ENCODE measurements at places on chromosomes 2 and 18. TPM values are rescaled to one million over a fixed set of nuclear protein-coding genes. Genes with fewer than 3 reads are reported as not detected.

The CCDC68 gene
- 8.5 TPM for total RNA-seq

The PLGLB2 gene
- 2.7 TPM for total RNA-seq

The DUSP2 gene
- 12.8 TPM for total RNA-seq

The FOXD4L1 gene
- not detected for total RNA-seq

The VIL1 gene
- under 0.01 TPM for total RNA-seq

The GRP gene
- 1.6 TPM for total RNA-seq

The TCF23 gene
- not detected for total RNA-seq

The PRSS56 gene
- total RNA-seq = not detected

The POTEI gene
- total RNA-seq = 0.98 TPM

The GALR1 gene
- total RNA-seq = under 0.01 TPM

- DNase-seq = no peak
- no peaks in the 10 kb centered on the region for H3K36me3 ChIP-seq
- H3K27me3 ChIP-seq = no peaks in the 10 kb centered on the region
- H3K27ac ChIP-seq = no peak overlapping the region
Observed at GRCh38 chr2:50720697-50721315, 311.1 kb downstream of the NRXN1 start.

- DNase-seq = no peak
- H3K4me3 ChIP-seq = no peak overlapping the region
- H3K27ac ChIP-seq = peak overlapping the region; percentile 78
- H3K36me3 ChIP-seq = no peaks in the 10 kb centered on the region
Observed at GRCh38 chr2:101111917-101112771, 39.0 kb downstream of the TBC1D8 start.

GRCh38 chr2:20650393-20650876 lies 463 bp downstream of the HS1BP3 start:
- peaks cover 4% of the 10 kb centered on the region for H3K4me1 ChIP-seq
- H3K27ac ChIP-seq = peak overlapping the region; percentile 94
- H3K27me3 ChIP-seq = no peaks in the 10 kb centered on the region
- H3K36me3 ChIP-seq = no peaks in the 10 kb centered on the region

GRCh38 chr2:237222178-237222577 lies 136.5 kb downstream of the COPS8 start:
- no peaks in the 10 kb centered on the region for H3K27me3 ChIP-seq
- no peak overlapping the region for H3K4me3 ChIP-seq
- H3K4me1 ChIP-seq = no peaks in the 10 kb centered on the region
- peak overlapping the region; percentile 79 for H3K27ac ChIP-seq
- no peaks in the 10 kb centered on the region for H3K36me3 ChIP-seq

DNA sequence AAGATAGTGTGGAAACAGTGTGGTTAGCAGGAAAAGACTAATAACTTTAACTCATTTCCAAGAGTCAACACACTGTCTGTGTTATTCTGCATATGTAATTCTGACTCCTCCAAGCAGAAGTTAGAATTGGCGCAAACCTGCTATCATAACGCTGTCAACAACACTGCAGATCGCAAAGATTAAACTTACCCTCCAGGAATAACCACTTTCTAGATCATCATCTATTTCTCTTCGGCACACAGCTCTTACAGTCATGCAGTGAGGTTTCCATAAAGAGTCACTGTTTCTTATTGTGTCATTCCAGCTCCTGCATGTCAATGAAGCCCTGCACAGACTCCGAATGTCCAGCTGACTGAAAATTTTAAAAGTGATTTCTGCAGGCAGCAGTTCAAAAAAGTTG lies 2.4 kb downstream of the FBXO48 start:
- DNase-seq = no peak
- H3K36me3 ChIP-seq = no peaks in the 10 kb centered on the region
- no peak overlapping the region for H3K27ac ChIP-seq
- H3K27me3 ChIP-seq = no peaks in the 10 kb centered on the region

DNA sequence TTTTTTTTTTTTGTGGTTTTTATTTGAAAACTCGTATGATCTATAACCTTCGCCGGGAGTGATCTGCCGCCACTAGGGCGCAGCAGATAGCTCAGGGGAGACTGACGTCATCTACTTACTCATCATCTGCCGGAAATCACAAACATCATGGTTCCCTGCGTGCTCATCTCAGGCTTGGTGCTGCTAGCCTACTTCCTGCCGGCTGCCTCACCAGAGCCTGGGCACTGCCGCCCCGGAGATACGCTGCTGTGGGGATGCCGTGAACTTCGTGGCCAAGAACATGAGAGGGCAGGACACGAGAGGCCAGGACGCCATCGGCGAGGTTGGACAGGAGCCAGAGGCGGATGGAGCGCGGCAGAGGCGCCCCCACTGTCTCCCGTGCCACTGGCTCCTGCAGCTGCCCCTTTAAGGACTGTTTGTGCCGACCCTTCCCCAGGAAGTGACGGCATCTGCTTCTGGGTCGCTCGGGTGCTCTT lies 68.8 kb downstream of the DOK6 start:
- H3K4me3 ChIP-seq = no peak overlapping the region
- no peak for DNase-seq
- peaks cover under 1% of the 10 kb centered on the region for H3K36me3 ChIP-seq
- no peaks in the 10 kb centered on the region for H3K4me1 ChIP-seq
- no peak overlapping the region for H3K27ac ChIP-seq

- peak overlapping the region; percentile 92 for H3K4me3 ChIP-seq
- peak overlapping the region; percentile 93 for H3K27ac ChIP-seq
- no peak for DNase-seq
- no peaks in the 10 kb centered on the region for H3K4me1 ChIP-seq
- H3K36me3 ChIP-seq = no peaks in the 10 kb centered on the region
Observed at GRCh38 chr2:48315896-48316194, 214.1 kb upstream of the STON1 start.

- H3K4me3 ChIP-seq = no peak overlapping the region
- no peaks in the 10 kb centered on the region for H3K27me3 ChIP-seq
- H3K27ac ChIP-seq = no peak overlapping the region
- no peaks in the 10 kb centered on the region for H3K36me3 ChIP-seq
- H3K4me1 ChIP-seq = no peaks in the 10 kb centered on the region
Observed at GRCh38 chr2:99852956-99853355, 289.4 kb downstream of the AFF3 start.

DNA sequence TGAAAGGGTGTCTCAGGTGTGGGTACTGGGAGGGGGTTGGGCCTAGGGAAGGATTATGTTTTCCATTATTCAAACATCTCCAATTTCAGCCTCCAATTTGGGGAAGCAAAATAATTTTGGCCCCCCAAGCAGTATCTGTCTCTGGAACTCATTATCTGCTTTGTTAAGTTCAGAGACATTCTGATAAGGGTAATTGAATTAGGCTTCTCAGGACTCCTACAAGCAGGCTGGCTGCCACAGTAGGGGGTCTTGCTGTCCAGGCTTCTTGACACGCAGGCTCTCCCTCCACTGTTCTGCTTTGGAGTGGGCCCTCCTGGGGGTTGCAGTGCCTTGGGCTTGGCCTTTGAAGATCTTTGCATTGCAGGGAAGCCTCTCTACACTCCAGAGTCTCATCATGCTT lies 108.1 kb upstream of the SIX2 start:
- no peaks in the 10 kb centered on the region for H3K27me3 ChIP-seq
- no peak for DNase-seq
- H3K4me3 ChIP-seq = no peak overlapping the region
- no peak overlapping the region for H3K27ac ChIP-seq

- no peaks in the 10 kb centered on the region for H3K4me1 ChIP-seq
- DNase-seq = peak; percentile 81
- peak overlapping the region; percentile 90 for H3K27ac ChIP-seq
- H3K4me3 ChIP-seq = peak overlapping the region; percentile 59
- no peaks in the 10 kb centered on the region for H3K36me3 ChIP-seq
Observed at GRCh38 chr2:219684721-219685689, 57.6 kb downstream of the SLC4A3 start.

GRCh38 chr18:31101183-31102024 lies 817 bp downstream of the DSC2 start:
- H3K4me3 ChIP-seq = peak overlapping the region; percentile 58
- no peaks in the 10 kb centered on the region for H3K36me3 ChIP-seq
- DNase-seq = peak; percentile 61
- no peaks in the 10 kb centered on the region for H3K27me3 ChIP-seq
- H3K27ac ChIP-seq = peak overlapping the region; percentile 94

- no peaks in the 10 kb centered on the region for H3K36me3 ChIP-seq
- H3K4me1 ChIP-seq = no peaks in the 10 kb centered on the region
- peak overlapping the region; percentile 15 for H3K27ac ChIP-seq
Observed at GRCh38 chr2:55364189-55365055, 55.2 kb downstream of the CCDC88A start.

- no peaks in the 10 kb centered on the region for H3K27me3 ChIP-seq
- H3K27ac ChIP-seq = no peak overlapping the region
- H3K4me3 ChIP-seq = no peak overlapping the region
- no peaks in the 10 kb centered on the region for H3K36me3 ChIP-seq
- H3K4me1 ChIP-seq = no peaks in the 10 kb centered on the region
- no peak for DNase-seq
Observed at GRCh38 chr2:165857876-165858275, 63.8 kb upstream of the GALNT3 start.

- no peaks in the 10 kb centered on the region for H3K36me3 ChIP-seq
- DNase-seq = no peak
- no peaks in the 10 kb centered on the region for H3K4me1 ChIP-seq
- H3K4me3 ChIP-seq = no peak overlapping the region
- H3K27ac ChIP-seq = no peak overlapping the region
Observed at GRCh38 chr2:136919682-136920081, 154.3 kb downstream of the THSD7B start.

DNA sequence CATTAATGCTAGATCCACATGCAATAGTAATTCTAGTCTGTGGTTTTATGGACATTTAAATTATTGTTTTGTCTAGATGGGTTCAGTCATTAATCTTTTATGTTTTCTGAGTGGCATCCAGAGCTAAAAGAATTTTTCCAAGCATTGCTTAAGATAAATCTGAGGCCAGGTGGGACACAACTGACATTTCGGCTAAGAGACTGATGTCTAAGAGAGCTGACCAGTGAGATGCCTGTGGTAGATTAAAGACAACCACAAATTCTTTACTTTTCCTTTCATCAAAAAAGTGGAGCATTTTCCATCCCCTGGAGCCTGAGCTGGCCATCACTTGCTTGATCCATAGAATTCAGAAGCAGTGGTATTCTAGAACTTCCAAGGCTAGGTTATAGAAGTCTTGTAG lies 182.2 kb downstream of the NRP2 start:
- no peaks in the 10 kb centered on the region for H3K4me1 ChIP-seq
- no peak overlapping the region for H3K27ac ChIP-seq
- no peaks in the 10 kb centered on the region for H3K27me3 ChIP-seq
- no peaks in the 10 kb centered on the region for H3K36me3 ChIP-seq

DNA sequence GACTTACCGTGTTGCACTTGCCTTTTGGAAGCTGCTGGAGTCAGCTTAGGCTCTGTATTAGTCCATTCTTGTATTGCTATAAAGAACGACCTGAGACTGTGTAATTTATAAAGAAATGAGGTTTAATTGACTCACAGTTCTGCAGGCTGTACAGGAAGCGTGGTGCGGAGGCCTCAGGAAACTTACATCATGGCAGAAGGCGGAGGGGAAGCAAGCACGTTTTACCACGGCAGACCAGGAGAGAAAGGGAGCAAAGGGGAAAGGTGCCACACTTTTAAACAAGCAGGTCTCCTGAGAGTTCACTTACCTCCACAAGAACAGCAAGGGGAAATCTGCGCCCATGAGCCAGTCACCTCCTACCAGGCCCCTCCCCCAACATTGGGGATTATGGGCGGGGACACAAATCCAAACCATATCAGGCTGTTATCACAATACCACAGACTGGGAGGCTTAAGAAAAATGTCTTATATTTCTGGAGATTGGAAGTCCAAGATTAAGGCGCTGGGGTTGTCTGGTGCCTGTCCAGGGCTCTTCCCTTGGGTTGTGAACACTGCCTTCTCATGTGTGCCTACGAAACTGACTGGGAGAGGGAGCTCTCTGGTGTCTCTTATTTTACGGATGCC lies 3.6 kb upstream of the D2HGDH start:
- no peaks in the 10 kb centered on the region for H3K27me3 ChIP-seq
- no peak overlapping the region for H3K4me3 ChIP-seq
- H3K27ac ChIP-seq = no peak overlapping the region

DNA sequence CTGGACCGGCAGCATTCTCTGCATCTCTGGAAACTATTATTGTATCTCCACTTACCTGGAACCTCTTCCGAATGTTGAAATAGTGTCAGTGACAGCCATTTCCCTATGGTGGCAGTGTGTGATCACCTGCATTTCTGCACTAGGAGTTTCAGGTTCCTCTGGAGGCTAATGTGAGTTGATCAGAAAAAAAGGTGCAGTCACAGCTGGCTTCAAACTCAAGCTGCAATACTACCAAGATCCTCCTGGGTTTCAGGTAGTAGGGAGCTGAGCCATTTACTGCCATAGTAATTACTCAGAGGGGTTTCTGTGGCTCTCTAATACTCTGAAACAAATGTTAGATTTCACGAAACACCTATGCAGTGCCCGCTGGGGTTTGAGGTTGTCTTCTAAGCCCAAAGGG lies 183.5 kb upstream of the OSR1 start:
- H3K27me3 ChIP-seq = no peaks in the 10 kb centered on the region
- no peak overlapping the region for H3K4me3 ChIP-seq
- no peaks in the 10 kb centered on the region for H3K36me3 ChIP-seq

DNA sequence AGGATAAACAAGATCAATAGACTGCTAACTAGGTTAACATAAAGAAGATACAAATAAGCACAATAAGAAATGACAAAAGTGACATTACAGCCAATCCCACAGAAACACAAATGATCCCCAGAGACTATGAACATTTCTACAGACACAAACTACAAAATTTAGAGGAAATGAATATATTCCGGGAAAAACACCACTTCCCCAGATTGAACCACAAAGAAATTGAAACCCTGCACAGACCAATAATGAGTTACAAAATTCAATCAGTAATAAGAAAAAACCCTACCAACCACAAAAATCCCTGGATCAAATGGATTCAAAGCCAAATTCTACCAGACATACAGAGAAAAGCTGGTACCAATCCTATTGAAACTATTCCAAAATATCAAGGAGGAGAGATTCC lies 232.4 kb upstream of the RBMS1 start:
- DNase-seq = no peak
- no peaks in the 10 kb centered on the region for H3K27me3 ChIP-seq
- no peak overlapping the region for H3K27ac ChIP-seq
- H3K4me1 ChIP-seq = no peaks in the 10 kb centered on the region

DNA sequence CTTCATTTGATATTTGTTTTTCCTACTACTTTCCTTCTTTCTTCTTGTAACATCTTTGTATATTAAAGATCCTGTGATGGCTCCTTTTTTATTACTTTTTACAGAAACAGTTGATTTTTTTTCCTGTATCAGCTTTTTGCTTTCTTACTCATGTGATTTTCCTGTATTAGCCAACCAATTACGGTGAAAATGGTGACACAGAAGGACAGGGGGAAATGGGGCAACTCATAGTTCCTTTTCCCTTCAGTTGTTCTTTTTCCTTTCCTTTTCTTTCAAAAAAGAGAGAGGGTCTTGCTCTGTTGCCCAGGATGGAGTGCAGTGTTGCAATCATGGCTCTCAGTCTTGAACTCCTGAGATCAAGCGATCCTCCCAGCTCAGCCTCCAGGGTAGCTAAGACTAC lies 117.8 kb downstream of the ATL2 start:
- no peak for DNase-seq
- no peak overlapping the region for H3K27ac ChIP-seq
- H3K4me3 ChIP-seq = no peak overlapping the region
- no peaks in the 10 kb centered on the region for H3K4me1 ChIP-seq
- no peaks in the 10 kb centered on the region for H3K36me3 ChIP-seq

All from breast epithelium (tissue), 4 donors.